GF-D8 (cell line): ENCODE measurements at places on chromosomes 7 and 10.

GRCh38 chr7:85602196-85602595 is 415.3 kb upstream of the SEMA3D start:
- no peak for DNase-seq

DNA sequence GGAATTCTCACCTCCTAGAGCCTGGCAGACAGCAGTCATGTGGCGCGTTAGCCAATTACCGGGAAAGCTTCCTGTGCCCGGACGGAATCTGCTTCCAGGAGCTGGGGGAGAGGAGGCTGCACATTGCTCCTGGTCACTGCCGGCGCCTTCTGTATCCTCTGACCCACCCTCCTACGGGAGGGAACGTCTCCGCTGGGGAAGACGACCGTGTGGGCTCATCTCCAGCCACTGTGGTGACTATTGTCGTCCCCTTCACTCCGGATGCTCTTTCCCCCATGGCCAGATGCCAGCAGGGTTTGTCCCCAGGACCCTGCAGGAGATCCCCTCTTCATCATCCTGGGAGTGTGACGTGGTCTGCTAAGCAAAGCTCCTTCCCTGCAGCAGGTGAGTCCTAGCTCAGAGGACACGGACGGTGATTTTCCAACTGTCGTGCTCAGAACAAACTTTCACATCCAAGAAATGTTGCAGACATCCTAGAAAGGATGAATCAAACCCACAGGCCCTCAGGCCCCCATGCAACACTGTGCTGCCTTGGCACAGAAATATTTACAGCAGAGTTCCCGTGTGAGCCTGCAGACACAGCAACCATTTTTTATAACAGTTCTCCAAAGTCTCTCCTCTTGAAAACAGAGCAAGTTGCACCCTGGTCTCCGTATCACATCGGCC is 29.6 kb upstream of the FAM20C start:
- no peak for DNase-seq

GRCh38 chr7:98643236-98643985 is 26.3 kb downstream of the NPTX2 start:
- DNase-seq = no peak

DNA sequence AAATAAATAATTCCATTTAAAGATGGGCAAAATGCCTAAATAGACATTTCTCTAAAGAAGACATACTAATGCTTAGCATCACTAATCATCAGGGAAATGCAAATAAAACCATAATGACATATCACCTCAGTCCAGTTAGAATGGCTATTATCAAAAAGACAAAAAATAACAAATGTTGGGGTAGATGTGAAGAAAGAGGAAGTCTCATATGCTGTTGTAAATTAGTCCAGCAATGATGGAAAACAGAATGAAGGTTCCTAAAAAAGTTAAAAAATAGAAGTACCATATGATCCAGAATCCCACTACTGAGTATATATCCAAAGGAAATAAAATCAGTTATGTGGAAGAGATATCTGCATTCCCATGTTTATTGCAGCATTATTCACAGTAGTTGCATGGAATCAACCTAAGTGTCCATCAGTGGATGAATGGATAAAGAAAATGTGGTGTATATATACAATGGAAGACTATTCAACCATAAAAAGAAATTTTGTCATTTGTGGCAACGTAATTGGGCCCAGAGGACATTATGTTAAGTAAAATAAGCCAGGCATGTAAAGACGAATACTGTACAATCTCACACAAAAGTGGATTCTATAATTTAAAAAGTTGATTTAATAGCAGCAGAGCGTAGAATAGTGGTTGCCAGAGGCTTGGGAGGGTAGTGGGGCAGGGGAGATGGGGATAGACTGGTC is 52.0 kb downstream of the TCAF1 start:
- no peak for DNase-seq

DNA sequence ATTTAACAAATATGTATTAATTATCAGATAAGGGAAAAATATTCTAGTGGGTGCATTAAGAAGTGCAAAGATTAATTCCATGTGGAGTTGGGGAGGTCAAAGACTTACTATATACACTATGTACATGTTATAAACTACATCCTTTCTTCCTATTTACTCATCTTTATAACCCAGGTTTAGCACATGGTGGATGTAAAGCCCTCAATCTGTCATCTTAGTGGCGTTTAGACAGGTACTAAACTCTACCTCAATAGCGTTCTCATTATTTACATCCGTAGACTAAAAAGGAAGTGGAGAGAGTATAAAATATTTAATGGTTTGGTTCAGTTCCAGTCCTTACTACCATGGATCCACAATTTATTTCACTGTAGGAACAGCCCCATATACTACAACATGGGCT is 14.8 kb upstream of the CELF2 start:
- DNase-seq = no peak

GRCh38 chr10:120221873-120222485 is 235.0 kb upstream of the PLPP4 start:
- no peak for DNase-seq

GRCh38 chr7:127536394-127536691 is 49.1 kb downstream of the GCC1 start:
- DNase-seq = no peak

GRCh38 chr7:13848681-13849131 is 140.8 kb downstream of the ETV1 start:
- DNase-seq = no peak

DNA sequence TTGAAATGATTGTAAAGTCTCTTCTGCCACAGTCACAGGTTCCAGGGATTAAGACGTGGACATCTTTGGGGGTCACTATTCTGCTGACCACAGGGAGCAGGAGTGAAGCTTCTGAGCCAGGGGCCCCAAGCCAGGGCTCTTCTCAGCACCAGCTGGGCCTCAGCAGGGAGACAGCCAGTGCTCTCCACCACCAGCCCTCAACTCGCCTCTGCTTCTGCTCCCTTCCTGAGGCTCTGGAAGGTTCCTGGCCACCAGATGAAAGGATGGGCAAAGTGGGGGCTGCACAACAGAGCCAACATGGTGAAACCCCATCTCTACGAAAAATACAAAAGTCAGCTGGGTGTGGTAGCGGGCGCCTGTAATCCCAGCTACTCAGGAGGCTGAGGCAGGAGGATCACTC is 11.2 kb upstream of the CRYGN start:
- no peak for DNase-seq
